ENCODE measurements at places on chromosomes 2 and 18.

- no peak for DNase-seq
These were observed 1.4 kb downstream of the BOD1L2 start for GRCh38 chr18:57148263-57148662.

DNA sequence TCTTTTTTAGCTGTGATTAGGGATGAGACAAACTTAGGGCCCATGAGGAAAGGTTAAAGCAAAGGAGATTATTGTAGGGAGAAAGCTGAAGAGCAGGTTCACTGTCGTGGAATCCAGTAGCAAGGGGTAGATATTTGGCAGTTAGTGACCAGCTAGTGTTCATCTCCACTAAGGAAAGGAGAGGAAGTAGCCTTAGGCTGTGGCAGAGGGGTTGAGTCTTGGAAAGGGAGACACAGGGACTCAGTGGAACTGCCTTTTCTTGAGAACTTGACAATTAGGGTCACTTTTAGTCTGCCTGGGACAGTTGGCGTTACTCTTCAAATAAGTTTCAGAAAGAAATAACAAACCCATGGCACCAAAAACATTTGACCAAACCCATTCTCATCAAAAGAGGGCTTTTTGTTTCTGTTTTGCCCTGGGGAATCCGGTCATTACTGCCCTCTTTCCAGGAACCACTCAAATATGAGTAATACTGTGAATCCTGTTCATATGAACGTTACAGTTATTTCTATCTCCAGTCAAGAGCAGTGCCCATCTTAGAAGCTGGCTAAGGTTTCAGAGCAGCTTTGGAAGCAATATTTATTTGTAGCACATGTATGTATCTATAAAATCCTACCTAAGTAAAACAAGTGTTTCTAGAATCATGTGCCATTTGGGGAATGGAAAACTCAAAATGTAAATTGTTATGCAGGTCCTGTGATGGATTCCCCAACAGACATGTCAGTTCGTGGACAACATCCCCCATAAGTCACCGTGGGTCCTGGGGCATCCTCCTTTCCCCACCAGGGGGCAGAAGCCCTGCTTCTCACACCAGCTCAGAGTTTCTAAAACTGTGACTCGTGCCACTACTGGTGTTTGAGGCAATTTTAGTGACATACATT is 77.3 kb upstream of the PHLPP1 start:
- peak; percentile 78 for DNase-seq

- DNase-seq, result no peak
These were observed 7.5 kb upstream of the RND3 start for GRCh38 chr2:150495001-150495400.

DNA sequence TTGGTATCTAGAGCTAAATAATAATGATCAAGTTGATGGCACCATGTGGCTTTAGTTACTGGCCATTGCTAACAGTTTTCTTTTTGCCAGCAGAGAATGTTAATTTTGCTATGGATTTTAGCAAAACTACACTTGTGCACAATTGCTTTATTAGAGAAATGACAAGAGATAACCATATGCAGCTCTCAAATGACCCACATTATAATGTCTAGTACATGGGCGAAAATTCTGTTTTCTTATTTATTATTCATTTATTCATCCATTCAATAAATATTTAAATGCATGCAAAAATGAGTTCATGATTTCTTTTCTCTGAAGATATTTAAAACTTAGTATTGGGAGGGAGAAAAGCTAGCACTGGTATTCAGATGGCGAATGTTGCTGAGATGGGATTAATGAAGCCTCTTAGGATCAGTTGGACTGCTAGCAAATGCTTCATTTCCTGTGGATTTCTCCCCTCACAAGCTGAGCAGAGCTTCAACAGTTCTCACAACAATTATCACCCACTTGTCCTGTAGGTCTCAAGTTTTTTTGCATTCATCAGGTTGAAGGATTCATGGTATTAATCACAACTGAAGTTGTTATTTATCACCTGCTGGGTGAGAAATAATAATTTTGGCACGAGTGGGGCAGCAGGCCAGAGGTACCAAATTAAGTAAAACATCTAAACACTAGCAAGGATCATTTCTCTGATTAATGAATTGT is 95.2 kb downstream of the MTX2 start:
- no peak for DNase-seq

DNA sequence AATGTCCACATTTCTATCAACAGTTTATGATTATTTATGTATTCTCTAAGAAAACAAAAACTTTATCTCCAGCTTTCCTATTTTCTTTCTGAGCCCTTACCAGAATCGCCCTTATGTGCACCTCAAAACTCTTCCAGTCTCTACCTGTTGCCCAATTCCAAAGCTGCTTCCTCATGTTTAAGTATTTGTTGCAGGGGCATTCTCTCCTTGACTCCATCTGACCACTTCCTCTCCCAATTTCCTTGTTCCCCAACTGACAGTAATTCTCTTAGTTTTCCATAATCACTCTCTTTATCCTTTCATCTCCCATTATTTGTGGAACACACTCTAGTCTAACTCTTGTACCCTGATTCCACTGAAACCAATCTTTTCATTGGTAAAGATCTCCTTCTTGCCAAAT is 105.4 kb upstream of the RBBP8 start:
- no peak for DNase-seq

DNA sequence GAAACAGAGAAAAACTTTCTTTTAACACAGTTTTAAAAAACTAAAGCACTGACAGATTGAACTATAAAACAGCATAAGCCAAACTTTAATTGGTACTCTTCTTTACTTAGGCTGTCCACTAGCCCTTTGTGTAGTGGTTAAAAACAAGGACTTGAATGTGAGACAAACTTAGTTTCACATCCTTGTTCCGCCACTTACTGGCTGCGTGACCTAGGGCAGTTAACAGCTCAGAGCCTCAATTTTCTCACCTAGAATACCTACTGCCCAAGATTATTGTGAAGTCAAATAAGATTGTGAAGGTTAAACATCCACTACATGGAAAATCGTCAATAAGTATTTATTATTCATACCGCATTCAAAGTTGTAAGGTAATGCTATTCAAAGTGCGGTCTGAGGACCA is 2.0 kb downstream of the WDR35 start:
- DNase-seq, result no peak

DNA sequence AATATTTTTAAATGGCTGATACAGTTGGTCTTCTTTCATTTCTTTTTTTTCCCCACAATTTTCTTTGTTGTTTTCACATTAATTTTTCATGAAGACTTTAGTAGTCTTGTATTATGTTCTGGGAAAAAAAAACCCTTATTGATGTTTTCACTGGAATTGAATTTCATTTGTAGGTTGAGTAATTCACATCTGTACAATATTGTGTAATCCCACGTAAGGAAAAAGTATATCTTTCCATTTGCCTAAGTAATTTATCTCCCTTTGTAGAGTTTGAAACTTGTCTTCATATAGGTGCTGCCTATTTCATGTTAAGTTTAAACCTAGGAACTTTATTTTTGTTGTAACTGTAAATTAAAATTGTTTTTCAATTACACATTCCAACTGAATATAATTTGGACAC is 2.0 kb downstream of the DNAJC27 start:
- no peak for DNase-seq

DNA sequence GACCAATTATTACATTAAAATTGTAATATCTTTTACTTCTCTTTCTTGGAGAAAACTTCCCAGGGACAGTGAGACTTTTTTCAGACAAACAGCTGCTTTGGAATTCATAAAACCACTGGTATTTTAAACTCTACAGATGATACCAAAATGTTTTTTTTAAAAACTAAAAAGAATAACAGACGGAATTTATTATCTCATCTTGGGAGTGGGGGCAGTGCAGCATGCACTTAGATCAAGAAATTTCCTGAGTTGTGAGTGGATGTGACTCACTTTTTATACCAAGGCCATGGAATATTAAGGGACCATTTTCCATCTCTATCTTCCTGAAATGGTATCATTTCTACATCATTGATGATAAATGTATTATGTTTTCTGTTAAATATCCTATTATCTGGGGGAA is 422.8 kb upstream of the HNRNPA3 start:
- DNase-seq, result no peak

GRCh38 chr2:206158563-206159345 is 490 bp downstream of the NDUFS1 start:
- DNase-seq, result no peak

- DNase-seq, result no peak
These were observed 12.0 kb upstream of the ATP6V1C2 start for GRCh38 chr2:10709290-10709939.

Data from activated CD8-positive, alpha-beta T cell treated with anti-CD3 and anti-CD28 coated beads for 36 hours (primary cell).